ENCODE measurements at places on chromosomes 5 and 9.

DNA sequence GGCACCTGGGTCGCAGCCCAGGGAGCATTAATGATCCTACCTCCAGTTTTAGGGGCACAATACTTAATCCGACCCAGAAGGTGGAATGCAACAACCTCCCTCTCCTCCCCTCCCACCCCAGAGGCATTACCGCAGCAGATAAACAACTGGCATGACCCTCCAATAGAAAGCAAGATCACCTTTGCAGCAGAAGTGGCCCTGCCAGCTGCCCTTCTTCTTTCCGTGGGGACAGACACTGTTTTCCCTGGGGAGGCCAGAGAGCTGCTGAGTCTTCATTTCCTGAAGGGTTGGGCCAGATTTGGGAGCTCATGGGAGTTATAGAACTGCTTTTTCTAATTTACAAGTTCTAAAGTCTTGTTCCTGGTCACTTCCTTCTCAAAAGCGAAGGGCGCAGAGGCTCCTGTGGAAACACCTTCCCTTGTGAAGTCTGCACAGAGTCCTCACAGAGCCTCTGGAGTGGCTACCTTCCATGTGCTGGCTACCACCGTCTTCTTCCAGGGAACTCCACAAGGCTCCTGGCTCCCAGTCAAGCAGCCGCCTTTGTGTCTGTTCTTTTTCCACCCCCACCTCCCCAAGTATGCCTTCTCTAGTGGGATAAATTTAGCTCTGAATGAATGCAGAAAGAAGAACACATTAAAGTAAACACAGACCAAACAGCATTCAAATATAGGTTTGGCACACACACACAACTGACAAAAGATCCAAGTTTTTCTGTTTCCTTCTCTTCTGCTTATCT, 8.0 kb upstream of the PALM2AKAP2 start:
- peak; percentile 41 for DNase-seq

DNA sequence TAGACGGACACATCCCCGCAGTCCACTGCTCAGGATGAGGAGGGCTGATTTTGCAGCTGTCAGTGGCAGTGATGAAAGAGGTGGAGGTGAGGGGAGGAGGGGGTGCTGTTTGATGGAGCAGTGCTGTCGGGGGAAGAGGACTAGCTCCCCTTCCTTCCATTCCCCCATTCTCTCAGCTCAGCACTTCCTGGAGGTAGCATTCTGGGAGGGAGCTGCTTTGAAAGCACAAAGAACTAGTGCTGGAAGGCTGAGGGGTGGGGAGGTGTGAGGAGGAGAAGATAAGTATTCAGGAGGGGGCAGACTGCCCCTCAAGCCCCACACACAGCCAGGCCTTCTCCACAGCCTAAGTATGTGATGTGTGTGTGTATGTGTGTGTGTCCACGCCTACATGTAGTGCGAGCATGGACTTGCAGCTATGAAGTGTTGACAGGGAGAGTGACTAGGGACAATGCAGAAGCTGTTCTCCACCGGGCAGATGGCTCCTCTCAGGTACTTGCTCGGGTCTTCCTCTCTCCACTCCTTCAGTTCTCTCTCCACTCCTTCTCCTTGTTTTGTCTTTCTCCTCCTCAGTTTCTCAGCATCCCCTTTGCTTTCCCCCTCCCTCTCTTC, 65.5 kb upstream of the HSPA9 start:
- DNase-seq = no peak

GRCh38 chr9:35618854-35619799, 914 bp upstream of the CD72 start:
- DNase-seq = no peak

GRCh38 chr5:21919414-21920022, 933.6 kb downstream of the CDH12 start:
- DNase-seq = peak; percentile 46

- no peak for DNase-seq
These were observed 129.2 kb upstream of the PTCH1 start for GRCh38 chr9:95645992-95646391.

DNA sequence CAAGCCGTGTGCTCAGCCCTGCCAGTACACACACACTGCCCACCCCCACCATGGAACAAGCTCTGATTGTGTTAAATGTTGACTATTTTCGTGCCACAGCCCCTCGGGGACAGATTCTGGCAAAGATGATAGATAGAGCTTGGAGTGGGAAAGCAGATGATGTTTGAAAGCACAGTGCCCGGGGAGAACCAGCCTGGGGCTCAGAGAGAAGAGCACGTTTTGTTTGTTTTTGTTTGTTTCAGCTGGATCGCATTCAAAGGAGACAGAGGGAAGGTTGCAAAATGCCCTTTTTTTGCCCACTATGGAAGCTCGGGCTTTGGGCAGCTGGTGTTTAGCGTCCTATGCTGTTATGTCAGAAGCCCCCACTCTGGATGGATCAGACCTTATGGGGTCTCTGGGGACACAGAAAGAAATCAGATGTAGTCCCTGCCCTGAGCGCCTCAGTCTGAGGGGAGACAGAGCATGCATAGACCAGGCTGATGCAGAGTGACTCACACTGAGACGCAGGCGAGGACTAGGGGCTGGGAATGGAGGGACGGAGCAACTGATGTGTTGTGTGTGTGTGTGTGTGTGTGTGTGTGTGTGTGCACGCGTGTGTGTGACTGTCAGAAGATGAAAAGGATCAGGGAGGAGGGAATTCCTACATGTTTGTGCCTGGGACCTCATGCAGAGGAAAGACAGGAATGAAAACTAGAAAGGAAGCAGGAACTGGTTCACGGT, 229.7 kb downstream of the MELK start:
- no peak for DNase-seq

DNA sequence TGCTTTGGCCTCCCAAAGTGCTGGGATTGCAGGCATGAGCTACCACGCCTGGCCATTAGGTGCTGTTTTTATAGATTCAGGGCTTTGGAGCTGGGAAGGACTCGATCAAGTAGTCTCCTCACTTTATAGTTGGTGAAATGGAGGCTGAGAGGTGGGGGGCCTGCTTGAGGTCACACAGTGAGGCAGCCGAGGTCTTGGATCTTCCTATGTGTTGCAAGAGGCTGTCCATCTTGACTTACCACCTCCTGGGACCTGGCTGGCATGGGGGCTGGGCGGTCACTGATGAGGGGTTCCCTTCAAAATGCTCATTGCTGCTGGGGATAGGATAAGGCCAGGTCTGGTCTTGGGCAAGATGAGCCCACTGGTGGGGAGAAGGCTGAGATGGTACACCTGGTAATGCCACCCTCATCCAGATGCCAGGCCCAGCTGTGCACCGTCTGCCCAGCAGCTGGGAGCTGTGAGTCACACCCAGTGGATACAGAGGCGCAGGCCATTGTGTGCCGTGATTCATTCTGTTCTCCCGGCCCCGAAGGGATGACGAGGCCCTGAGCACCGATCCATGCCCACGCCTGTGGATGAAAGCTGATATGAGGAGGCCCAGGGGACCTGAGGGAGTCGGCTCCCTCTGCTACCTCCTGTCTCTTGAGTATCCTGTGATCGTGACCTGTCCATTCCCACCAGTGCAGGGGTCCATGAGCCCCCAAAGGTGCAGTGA, 10.5 kb upstream of the NDST1 start:
- DNase-seq = no peak

DNA sequence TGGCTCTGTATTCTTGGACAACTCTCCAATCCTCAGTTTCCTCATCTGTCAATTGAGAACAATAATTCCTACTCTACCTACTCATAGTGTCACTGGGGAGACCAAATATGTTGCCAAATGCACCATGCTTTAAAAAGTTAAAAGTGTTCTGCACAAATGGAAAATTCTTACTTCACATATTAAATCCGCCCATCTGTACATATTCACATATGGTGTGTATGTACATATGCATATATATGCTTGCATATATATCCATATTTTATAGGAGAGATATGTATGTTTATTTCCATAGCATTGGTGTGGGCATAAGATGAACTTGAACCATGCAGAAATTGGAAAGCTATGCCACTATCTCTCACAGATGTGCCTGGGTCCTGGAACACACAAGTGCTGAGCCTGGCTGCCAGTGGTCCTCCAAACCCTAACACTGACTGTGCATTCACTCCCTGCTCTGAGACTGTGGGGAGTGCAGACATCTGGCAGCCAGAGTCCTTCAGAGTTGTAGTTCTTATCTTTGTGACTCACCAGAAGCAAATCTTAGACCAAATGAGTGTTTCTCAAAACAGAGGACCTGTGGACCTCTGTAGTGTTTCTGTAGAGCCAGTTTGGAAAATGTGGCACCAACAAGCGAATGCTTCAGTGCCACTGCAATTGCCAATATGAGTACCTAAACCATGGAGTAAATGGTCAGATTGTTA, 168.7 kb downstream of the GRIA1 start:
- no peak for DNase-seq

DNA sequence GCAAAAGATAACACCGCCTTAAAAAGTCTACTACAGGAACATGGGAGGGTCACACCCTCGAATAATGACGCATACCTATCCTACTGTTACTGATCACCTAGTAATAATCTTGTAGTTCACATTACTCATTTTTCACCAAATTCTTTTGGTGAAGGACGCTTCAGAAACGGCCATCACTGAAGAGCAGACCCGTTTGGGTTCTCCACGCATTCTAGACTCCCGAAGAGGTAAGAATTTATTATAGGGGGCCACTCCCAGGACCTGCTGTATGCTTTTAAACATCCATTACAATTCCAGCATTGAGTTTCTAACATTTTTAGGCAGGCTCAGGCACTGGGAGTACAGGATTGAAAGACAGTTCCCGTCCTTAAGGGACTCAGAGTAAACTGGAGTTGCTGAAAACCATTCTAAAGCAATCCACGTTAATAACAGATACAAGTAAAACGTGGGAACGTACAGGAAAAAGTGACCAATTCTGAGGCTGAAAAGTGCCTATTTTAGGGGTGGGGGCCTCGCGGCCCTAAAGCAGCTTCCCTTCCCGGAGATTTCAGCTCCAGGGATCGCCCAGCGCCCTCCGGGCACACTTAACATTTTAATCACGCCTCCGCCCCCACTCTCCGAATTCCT, at the start of gene FER:
Gene FER (plus strand): TSS at position 124 of the 627 bp plus-strand sequence. CDS start 50,286 bp downstream, outside the sequence.
- no peak for DNase-seq

GRCh38 chr9:17875886-17876285, 297.0 kb downstream of the SH3GL2 start:
- DNase-seq = no peak

- DNase-seq = no peak
These were observed 170.1 kb downstream of the ADAMTS12 start for GRCh38 chr5:33721491-33722200.

DNA sequence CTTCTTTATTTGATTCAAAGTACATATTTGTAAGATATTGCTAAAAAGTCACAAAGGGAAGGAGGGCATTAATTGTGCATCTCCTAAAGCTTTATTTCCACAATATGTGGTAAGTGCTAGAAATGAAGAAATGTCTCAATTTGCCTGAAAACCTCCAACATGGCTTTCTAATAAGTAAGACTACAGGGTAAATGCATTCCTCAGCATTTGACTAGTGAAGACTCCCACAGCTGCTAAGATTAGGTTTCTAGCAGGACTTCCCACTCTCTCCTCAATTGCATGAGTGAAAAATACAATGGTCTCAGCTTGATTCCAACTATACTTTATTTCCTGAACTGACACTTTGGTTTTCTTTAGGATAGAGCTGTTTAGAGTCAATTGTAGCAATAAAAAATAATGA, 162.1 kb downstream of the ELAVL2 start:
- no peak for DNase-seq

DNA sequence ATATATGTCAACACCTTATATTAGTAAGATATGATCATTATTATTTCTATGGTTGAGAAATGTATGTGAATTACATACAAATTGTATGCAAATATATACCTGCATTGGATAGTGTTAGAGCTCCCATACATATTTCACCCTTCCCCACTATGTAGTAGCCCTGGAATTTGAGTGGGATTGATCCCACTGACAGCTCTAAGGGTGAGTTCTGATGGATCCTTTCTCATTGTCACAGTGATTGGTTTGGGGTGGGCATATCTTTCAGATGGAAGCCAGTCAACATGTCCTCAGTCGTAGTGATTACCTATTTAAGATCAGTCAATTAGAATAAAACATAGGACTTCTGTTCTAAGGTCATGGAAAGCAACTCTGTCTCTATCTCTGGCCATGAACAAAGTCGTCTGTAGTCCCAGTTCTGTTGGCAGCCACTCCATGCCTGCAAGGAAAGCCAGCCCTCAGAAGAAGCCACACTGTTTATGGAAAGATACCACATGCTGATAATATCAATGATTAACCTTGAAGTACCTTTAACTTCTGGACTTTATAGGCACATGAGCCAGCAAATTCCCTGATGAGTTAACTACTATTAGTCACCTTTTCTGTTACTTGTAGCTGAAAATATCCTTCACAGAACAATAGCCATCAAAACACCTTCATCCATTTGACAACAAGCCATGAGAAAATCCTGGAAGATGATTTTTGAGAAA, 5.1 kb upstream of the CCDC192 start:
- no peak for DNase-seq

DNA sequence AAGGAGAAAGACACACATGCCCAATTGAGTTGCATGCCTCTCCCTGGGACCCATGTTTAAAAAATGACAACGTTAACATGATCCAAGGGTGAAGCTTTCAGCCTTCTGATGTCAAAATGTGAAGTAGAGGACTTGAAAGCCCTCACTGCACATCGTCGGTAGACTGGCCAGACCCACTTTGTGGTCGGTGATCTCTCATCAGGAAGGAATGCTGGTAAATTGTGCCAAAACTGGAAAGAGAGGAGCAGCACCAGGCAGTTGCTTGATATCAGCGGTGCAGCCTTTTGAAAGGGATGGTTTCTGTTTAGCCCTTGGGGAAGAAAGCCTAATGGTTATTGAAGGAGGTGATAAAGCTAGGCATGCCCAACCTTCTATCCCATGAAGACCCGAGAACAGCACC, 125.3 kb upstream of the MARCHF11 start:
- DNase-seq = no peak

DNA sequence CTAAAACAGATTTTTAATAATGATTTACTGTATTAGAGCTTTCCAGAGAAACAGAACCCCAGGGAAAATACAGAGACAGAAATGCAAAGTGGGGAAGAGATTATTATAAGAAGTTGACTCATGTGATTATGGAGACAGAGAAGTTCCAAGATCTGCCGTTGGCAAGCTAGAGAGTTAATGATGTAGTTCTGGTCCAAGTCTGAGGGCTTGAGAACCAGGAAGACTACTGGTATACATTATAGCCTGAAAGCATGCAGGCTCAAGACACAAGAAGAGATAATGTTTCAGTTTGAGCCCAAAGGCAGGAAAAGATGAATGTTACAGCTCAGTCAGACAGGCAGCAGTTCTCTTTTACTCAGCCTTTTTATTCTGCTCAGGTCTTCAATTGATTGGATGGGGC, 98.8 kb upstream of the NFIL3 start:
- DNase-seq = no peak

Data from NCI-H524 treated with DMSO at 0.1 percent for 48 hours (cell line).